ENCODE measurements at places on chromosomes 3 and 15. TPM values are rescaled to one million over a fixed set of nuclear protein-coding genes. Genes with fewer than 3 reads are reported as not detected.

SV2B gene
- not detected for total RNA-seq

- no peaks in the 10 kb centered on the region for H3K27me3 ChIP-seq
- no peak overlapping the region for H3K27ac ChIP-seq
- H3K36me3 ChIP-seq = no peaks in the 10 kb centered on the region
- peaks cover 14% of the 10 kb centered on the region for H3K4me1 ChIP-seq
- DNase-seq = peak; percentile 63
Observed at GRCh38 chr15:90286678-90287077, 21.2 kb downstream of the NGRN start.

GRCh38 chr3:110974902-110975301 lies 96.7 kb upstream of the NECTIN3 start:
- H3K4me1 ChIP-seq = no peaks in the 10 kb centered on the region
- H3K27ac ChIP-seq = no peak overlapping the region
- DNase-seq = no peak
- no peak overlapping the region for H3K4me3 ChIP-seq
- no peaks in the 10 kb centered on the region for H3K27me3 ChIP-seq

ADAMTS17 gene
- total RNA-seq = 5.5 TPM

DNA sequence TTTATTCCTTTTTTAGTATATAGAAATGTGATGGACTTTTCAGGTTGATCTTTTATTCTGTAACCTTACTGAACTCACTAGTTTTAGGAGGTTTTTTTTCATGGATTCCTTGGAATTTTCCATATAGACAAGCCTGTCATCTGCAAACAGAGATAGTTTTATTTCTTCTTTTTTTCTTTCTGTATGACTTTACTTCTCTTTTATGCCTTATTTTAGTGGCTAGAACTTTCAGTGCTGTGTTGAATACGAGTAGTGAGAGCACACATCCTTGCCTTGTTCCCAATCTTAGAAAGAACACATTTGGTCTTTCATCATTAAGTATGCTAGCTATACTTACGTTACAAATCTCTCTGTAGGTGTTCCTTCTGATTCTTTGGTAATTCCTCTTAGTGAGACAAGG lies 336.5 kb downstream of the PTPRG start:
- no peaks in the 10 kb centered on the region for H3K27me3 ChIP-seq
- H3K4me3 ChIP-seq = no peak overlapping the region
- H3K27ac ChIP-seq = no peak overlapping the region
- H3K4me1 ChIP-seq = peaks cover 28% of the 10 kb centered on the region
- H3K36me3 ChIP-seq = no peaks in the 10 kb centered on the region
